ENCODE measurements at places on chromosomes 7 and 10. TPM values are rescaled to one million over a fixed set of nuclear protein-coding genes. Genes with fewer than 3 reads are reported as not detected.
A peak's percentile ranks its signal among the peaks of the same experiment; 100 is the strongest.

Gene AEBP1
- polyA plus RNA-seq = 105 TPM

GRCh38 chr7:6608794-6609193 lies 6.6 kb upstream of the ZNF853 start:
- no peak overlapping the region for H3K27ac ChIP-seq
- no peak for DNase-seq
- H3K4me1 ChIP-seq = no peaks in the 10 kb centered on the region
- no peak overlapping the region for H3K4me3 ChIP-seq

GRCh38 chr7:107471292-107472070 lies 1.6 kb downstream of the GPR22 start:
- no peaks in the 10 kb centered on the region for H3K36me3 ChIP-seq
- H3K4me3 ChIP-seq = no peak overlapping the region
- DNase-seq = no peak
- no peaks in the 10 kb centered on the region for H3K27me3 ChIP-seq
- peaks cover 38% of the 10 kb centered on the region for H3K4me1 ChIP-seq
- H3K27ac ChIP-seq = peak overlapping the region; percentile 39

- H3K4me1 ChIP-seq = peaks cover 6% of the 10 kb centered on the region
- H3K4me3 ChIP-seq = no peak overlapping the region
- H3K27ac ChIP-seq = no peak overlapping the region
- DNase-seq = peak; percentile 50
Observed at GRCh38 chr10:44056206-44056605, 328.7 kb downstream of the CXCL12 start.
